ENCODE measurements at places on chromosomes 1 and 21. TPM values are rescaled to one million over a fixed set of nuclear protein-coding genes. Genes with fewer than 3 reads are reported as not detected.

DNA sequence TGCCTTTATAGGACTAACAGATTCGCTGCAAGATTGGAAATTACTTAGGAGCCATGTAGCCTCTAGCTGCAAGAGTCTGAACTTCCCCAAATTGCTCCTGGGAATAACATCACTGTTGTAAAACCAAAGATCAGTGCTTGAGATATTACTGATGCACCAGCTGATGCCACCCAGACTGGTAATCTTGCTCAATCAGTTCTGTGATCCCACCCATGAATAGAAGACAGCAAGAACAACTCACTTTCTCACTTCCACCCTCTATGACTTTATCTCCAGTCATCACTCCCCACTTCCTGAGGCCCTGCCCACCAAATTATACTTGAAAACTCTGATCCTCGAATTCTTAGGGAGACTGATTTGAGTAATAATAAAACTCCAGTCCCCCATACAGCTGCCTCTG, 1011.1 kb downstream of the PLA2G4A start:
- no peak for DNase-seq

DNA sequence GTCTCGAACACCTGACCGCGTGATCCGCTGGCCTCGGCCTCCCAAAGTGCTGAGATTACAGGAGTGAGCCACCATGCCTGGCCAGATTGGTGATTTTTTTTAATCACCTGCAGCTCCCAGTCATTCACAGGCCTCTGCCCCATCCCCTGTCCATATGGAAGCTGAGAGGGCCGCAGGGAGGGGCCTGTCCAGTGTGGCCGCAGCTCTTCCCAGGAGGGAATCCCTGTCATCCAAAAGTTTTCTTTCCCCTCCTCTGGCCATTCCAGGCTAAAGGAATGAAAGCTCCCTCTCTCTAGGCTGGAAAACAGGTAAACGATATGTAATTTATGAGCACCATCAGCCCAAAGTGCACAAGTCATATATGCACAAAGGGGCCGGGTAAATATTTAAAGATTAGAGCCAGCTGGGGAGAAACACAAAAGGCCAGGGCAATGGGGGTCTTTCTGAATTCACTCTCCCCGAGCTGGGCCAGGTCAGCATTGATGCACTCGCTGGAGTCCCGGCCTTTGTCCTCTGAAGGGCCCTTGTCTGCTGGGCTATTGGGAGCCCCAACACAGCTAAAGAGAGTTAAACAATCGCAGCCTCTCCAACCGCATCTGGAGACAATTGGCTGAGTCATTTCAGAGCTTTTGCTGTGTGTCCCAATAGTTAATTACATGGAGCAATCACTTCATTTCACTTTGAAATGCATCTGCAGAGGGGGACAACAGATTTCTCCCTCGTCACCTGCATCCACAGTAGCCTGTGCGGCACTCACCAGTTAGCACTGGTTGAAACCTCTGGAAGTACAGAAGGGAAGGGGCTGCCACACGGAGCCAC, 3.8 kb upstream of the HES3 start:
- DNase-seq = no peak

GRCh38 chr1:235239851-235240250, 78.8 kb upstream of the RBM34 start:
- DNase-seq = no peak

GRCh38 chr1:22122273-22123070, 20.4 kb downstream of the WNT4 start:
- no peak for DNase-seq

CFH gene
- total RNA-seq = 151 TPM
